ENCODE measurements at places on chromosomes 3 and 15. TPM values are rescaled to one million over a fixed set of nuclear protein-coding genes. Genes with fewer than 3 reads are reported as not detected.

GRCh38 chr3:142998439-142998838 is 2.9 kb upstream of the U2SURP start:
- DNase-seq, result no peak

DNA sequence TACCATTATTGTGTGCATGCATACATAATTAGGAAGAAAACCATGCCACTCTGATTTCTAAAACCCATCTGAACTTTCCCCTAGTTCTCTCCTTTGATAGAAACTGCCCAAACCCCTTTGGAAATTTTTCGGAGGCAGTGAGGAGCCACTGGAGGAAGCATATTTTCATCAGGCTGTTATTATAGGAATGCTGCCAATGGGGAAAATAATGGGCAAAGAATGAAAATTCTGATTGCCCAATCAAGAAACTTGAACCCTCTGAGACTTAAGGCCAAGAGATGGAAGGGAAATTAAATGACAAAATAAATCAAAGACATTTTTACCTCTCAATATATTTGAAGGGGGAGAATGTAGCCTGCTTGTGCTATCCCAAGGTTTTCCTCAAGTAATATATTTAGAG is 376.0 kb upstream of the PDZRN3 start:
- DNase-seq, result no peak

DNA sequence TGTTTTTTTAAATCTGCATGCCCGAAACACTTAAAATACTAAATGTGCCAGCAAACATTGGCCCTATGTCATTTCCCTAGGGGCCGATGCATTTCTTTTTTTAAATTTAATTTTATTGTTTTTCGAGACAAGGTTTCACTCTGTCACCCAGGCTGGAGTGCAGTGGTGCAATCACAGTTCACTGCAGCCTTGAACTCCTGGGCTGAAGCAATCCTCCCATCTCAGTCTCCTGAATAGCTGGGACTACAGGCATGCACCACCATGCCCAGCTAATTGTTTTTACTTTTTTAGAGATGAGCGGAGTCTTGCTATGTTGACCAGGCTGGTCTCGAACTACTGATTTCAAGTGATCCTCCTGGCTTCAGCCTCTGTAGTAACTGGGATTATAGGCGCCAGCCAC is 5.5 kb downstream of the PARP9 start:
- DNase-seq, result no peak

GRCh38 chr15:68059630-68060029 is 5.5 kb downstream of the PIAS1 start:
- DNase-seq, result no peak

DNA sequence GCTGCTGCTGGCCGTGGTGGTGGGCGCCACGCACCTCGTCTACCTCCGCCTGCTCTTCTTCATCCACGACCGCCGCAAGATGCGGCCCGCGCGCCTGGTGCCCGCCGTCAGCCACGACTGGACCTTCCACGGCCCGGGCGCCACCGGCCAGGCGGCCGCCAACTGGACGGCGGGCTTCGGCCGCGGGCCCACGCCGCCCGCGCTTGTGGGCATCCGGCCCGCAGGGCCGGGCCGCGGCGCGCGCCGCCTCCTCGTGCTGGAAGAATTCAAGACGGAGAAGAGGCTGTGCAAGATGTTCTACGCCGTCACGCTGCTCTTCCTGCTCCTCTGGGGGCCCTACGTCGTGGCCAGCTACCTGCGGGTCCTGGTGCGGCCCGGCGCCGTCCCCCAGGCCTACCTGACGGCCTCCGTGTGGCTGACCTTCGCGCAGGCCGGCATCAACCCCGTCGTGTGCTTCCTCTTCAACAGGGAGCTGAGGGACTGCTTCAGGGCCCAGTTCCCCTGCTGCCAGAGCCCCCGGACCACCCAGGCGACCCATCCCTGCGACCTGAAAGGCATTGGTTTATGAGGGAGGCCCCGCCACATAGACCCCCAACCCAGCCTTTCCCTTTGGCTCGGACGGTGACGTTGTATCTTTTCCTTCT is 1.1 kb downstream of the GPR27 start:
- DNase-seq, result no peak

DNA sequence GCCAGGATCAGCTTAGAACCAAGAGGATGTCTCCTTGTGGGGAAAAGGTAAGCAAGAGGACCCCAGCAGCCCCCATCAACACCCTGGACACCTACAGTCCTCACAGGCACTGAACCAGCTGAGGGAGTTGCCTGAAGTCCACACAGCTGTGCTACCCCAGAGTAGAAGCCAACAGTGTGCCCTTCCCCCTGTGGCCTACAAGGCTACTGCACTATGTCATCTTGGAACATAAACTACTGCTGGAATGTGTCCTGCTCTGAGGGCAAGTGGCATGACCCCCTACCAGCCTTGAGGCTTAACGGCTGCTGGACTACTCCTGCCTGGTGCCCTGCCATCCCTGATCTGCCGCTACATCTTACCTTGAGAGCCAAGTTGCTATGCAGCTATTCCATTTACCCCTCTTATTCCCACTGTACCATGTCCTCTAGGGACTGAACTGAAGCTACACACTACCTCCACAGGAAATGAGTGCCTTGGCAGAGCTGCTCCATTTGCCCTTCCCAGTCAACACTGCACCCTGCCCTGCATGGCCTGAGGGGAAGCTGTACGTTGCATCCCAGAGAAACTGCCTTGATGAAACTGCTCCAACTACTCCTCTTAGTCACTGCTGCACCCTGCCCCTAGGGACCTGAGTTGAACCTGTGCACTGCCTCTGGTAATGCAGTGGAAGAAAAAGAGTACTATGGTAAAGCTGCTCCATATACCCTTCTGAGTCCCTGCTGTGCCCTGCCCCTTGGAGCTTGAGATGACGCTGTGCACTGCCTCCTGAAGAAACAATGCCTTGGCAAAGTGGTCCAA is 40.2 kb upstream of the ATP13A5 start:
- no peak for DNase-seq

DNA sequence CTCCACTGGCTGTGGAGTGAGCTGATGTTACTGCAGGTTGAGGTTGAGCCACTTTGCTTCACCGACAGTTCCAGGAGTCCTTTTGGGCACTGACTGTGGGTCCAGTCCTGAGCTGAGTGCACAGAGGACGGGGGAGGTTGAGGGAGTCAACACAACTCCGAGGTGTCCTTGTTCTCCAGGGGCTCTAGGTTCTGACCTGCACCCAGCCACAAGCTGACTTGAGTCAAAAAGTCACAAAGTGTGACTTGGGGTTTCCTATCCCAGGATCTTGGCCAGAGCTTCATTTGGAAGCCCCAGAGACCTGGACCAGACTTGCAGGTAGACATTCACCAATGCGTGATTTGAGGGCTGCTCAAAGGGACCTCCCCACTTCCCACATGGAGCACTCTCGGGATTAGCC is 95.0 kb downstream of the FAM43A start:
- DNase-seq, result no peak

- DNase-seq, result no peak
These were observed 617.5 kb upstream of the CCDC54 start for GRCh38 chr3:106759731-106760130.

DNA sequence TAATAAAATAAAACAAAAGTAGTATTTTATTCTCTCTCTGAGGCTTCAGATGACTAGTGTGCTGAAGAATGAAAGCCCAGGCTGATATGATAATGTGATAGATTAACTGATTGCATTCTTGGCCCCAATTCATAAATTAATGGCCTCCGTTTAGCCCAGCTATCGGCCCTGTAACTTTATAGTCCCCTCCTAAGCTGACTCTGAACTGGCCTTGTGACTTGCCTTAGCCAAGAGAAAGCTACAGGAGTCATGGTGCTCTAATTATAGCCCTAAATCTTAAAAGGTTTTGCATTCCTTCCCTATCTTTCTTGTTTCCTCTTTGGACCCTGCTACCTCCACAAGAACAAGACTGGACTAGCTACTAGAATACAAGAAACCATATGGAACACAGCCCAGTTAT is 123.2 kb upstream of the EPHA3 start:
- no peak for DNase-seq

- DNase-seq, result no peak
These were observed 470.8 kb upstream of the ROBO1 start for GRCh38 chr3:80238606-80239005.

GRCh38 chr3:109984976-109985375 is 647.6 kb upstream of the DPPA4 start:
- DNase-seq, result no peak

- DNase-seq, result no peak
These were observed 71.4 kb downstream of the ANXA2 start for GRCh38 chr15:60326343-60326742.

GRCh38 chr15:59762558-59762957 is 73.4 kb upstream of the BNIP2 start:
- DNase-seq, result no peak

DNA sequence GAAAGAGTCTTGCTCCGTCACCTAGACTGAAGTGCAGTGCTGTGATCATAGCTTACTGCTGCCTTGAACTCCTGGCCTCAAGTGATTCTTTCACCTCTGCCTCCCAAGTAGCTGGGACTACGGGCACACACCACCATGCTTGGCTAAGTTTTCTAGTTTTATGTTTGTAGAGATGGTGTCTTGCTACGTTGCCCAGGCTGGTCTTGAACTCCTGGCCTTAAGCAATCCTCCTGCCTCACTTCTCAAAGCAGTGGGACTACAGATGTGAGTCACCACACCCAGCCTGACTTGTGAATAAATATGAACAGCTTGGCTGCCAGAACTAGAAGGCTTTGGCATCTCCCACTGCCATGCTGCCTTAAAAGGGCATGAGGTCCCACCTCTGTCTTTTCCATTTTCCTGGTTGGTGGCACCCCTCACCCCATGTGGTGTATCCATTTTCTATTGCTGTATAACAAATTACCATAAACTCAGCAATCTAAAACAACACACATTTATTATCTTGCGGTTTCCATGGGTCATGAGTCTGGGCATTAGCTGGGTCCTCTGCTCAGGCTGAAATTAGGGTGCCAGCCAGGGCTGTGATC is 44.3 kb downstream of the PTPRG start:
- DNase-seq, result no peak

DNA sequence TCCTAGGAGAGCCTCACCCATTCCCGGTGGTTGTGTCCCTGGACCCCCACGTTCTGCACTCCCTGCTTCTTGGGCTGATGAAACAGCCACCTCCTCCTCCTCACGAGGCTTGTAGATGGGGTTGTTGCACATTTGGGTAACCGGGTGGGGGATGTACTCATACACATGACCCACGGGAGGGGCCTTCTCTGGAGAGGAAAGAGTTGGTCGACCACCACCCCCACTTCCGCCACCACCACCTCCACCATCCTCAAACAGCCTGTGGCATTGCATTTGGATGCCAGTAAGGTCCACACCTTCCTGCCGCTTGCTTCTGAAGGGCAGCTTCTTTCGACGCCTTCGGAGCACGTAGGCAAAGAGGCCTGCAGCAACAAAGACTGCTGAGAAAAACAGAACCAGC is 7.7 kb downstream of the SLITRK3 start:
- DNase-seq, result no peak

DNA sequence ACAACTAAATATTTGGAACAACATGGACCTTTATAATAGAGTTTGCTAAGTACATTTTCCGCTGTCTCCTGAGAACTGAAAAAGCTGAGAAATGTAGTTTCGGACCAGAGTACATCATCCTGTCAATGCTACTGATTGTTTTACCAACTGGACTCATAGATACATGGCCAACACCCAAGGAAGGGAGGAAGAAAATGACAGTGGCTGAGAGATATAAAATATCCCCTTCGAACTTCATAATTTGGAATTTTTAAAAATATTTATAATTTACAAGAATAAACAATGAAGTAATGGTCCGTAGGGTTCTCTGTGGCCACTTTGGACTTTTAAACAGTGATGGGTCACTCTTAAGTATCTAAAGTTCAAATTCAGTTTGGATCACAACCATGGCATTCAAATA is 1042.7 kb downstream of the MCTP2 start:
- DNase-seq, result no peak

DNA sequence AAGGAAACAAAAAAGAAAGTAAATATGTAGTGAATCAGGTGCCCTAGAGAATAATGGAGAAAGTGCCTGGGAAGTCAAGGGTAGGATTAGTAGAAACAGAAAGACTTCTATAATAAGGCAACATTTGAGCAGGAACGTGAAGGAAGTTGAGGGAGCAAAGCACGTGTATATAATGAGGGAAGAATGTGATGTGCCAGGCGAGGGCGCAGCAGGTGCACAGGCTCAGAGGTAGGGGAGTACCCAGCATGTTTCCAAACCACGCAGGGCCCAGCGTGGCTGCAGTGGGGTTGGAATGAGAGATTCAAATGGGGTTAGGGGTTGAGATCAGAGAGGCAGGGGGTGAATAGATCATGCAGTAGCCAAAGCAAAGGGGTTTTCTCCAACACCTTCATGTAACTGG is 91.9 kb upstream of the VGLL4 start:
- no peak for DNase-seq

DNA sequence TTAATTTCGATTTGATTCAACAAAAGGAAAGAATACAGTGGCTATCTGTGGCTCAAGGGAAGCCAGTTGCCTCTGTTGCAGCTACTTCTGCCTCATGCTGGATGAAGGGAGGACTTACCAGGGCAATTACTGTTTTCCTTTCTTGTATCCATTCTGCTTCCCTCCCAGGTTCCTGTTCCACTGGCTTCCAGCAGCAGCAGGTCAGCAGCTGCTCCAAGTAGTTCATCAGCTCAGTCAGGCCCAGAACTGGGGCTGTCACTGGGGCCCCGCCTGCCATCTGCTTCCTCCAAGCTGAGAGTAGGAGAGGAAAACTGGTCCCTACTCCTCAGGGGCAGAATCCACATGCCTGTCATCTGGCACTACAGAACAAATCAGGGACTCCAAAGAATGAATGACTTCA is 48.6 kb upstream of the ULK4 start:
- DNase-seq, result no peak

DNA sequence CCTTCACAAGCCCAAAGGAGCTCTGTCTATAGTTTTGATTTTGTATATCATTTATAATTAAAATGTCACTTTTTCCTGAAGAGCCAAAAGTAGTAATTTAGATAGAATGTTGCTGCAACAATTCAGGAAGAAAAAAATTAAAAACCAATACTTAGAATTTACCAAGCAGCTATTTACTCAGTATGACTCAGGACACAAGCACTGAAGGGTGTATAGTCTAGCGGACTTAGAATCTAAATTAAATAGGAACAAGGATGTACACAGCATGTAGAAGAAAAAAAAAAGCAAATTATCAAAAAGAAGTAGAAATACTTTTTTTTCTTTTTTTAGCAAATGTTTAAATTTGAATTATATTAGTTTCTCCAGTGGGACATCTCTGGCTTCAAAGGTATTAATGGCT is 31.6 kb downstream of the PGBD4 start:
- DNase-seq, result no peak

- no peak for DNase-seq
These were observed 167.9 kb downstream of the APBA2 start for GRCh38 chr15:29053661-29054131.

The PKM gene
- 1,809 TPM for total RNA-seq

The NR2E3 gene
- 2.1 TPM for total RNA-seq

The NEK11 gene
- total RNA-seq, result 13.2 TPM

The SLC51A gene
- 10.3 TPM for total RNA-seq

The TMEM207 gene
- not detected for total RNA-seq

The PRTG gene
- 11.4 TPM for total RNA-seq

The ACP3 gene
- 3.5 TPM for total RNA-seq

The AHSG gene
- not detected for total RNA-seq

The PTH1R gene
- not detected for total RNA-seq

The KBTBD8 gene
- total RNA-seq, result not detected

The SLC22A13 gene
- total RNA-seq, result 0.44 TPM

The ZNF774 gene
- total RNA-seq, result 6.2 TPM

The TNFAIP8L3 gene
- total RNA-seq, result not detected

The CKMT1B gene
- 1.6 TPM for total RNA-seq

The RETNLB gene
- not detected for total RNA-seq
